Endodermal cell (in vitro differentiated cells): ENCODE measurements at places on chromosomes 13 and 19.

- H3K27ac ChIP-seq = no peak overlapping the region
- no peak overlapping the region for H3K4me3 ChIP-seq
- H3K27me3 ChIP-seq = peaks cover 14% of the 10 kb centered on the region
- DNase-seq = peak; percentile 90
- no peaks in the 10 kb centered on the region for H3K36me3 ChIP-seq
Measured at GRCh38 chr13:94674609-94675348, 37.6 kb downstream of the SOX21 start.

GRCh38 chr19:32041681-32042292, 303.6 kb upstream of the ZNF507 start:
- peak overlapping the region; percentile 81 for H3K4me3 ChIP-seq
- H3K36me3 ChIP-seq = no peaks in the 10 kb centered on the region
- H3K27me3 ChIP-seq = peaks cover 26% of the 10 kb centered on the region
- H3K4me1 ChIP-seq = no peaks in the 10 kb centered on the region
- peak; percentile 76 for DNase-seq

DNA sequence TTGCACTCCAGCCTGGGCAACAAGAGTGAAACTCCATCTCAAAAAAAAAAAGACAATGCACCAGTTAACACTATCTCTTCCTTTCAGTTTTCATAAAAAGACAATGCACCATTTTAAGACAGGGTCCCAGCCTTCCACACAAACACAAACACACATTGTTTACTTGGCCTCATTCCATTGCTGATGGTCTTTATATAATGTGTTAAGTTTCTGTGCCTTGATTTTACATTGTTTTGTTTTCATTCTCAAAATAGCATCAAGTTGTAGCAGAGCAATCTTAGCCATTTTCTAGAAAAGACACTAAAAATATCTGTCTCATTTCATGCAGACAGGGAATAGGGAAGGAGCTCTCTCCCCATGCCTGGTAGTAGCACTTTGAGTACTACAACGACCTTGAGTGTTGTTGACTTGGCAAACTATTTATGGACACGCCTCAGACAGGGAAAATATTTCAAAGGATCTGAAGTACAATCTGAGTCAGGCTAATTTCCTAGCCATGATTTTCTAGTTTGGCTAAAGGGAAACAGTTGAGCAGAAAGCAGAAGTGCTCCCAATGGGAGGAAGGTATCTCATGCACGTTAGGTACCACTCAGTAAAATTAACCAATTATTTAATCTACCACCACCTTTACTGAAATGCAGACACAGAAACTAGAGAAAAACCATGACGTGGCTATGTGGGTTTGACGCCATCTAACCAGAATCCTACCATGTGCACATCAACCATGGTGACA, 120.6 kb downstream of the ABCC4 start:
- no peak for DNase-seq
- H3K27ac ChIP-seq = no peak overlapping the region
- H3K36me3 ChIP-seq = peaks cover 55% of the 10 kb centered on the region
- no peak overlapping the region for H3K4me3 ChIP-seq
- H3K27me3 ChIP-seq = no peaks in the 10 kb centered on the region

DNA sequence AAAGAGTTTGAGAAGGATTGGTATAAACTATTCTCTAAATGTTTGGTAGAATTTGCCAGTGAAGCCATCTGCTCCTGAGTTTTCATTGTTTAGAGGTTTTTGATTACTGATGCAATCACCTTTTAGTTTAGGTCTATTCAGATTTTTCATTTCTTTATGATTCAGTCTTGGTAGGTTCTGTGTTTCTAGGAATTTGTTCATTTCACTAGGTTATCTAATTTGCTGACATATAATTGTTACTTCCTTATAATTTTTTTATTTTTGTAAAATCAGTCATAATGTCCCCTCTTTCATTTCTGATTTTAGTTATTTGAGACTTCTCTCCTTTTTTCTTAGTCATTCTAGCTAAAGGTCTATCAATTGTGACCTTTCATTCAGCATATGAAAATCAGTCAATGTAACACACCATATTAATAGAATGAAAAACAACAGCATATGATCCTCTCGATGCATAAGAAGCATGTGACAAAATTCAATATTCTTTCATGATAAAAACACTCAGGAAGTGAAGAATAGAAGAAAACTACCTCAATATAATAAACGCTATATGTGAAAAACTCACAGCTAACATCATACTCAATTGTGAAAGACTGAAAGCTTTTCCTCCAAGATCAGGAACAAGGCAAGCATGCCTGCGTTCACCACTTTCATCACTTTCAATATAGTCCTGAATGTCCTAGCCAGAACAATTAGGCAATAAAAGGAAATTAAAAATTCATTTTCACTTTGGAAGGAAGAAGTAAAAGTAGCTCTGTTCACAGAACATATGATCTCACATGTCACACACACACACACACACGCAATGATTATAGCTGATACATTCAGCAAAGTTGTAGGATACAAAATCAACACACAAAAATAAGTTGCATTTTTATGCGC, 149.1 kb downstream of the COG6 start:
- no peaks in the 10 kb centered on the region for H3K36me3 ChIP-seq
- no peaks in the 10 kb centered on the region for H3K27me3 ChIP-seq
- H3K4me1 ChIP-seq = no peaks in the 10 kb centered on the region
- no peak for DNase-seq
- H3K4me3 ChIP-seq = no peak overlapping the region
- H3K27ac ChIP-seq = no peak overlapping the region

DNA sequence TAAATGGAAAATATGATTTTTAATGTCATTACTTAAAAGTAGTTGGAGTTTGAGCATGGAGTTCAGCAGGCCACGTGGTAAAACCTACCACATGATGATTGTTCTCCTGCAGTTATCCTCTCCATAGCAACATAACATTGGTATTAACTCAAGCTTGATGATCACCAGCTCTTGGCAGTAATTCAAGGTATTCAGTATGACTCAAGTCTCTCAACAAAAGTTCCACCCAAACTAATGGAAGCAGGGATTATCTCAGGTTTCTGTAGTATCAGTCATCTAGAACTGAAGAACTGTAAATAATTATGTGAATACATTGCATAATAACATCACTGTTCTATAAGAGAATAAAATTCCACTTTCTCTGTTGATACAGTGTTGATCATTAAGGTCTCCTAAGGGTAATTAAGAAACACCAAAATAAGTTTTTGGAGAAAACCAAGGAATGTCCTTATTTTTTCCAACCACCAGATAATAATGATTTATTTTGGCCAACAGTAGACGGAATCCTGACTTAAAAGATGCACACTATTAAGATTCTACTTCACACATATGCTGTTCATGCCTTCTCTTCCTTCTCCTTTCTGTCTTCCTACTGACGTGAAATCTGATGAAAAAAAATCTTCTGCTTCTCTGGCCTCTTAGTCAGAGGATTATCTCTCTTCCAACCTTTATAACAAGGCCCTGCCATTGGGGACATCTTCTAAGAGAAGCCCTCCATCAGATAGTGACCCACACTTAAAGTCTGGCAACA, 1092.3 kb downstream of the EFNB2 start:
- no peak overlapping the region for H3K4me3 ChIP-seq
- no peaks in the 10 kb centered on the region for H3K4me1 ChIP-seq
- H3K27me3 ChIP-seq = no peaks in the 10 kb centered on the region
- H3K27ac ChIP-seq = no peak overlapping the region
- no peak for DNase-seq

- H3K4me1 ChIP-seq = no peaks in the 10 kb centered on the region
- no peaks in the 10 kb centered on the region for H3K27me3 ChIP-seq
- H3K27ac ChIP-seq = no peak overlapping the region
- no peaks in the 10 kb centered on the region for H3K36me3 ChIP-seq
Measured at GRCh38 chr13:51000061-51000460, 90.5 kb downstream of the RNASEH2B start.

DNA sequence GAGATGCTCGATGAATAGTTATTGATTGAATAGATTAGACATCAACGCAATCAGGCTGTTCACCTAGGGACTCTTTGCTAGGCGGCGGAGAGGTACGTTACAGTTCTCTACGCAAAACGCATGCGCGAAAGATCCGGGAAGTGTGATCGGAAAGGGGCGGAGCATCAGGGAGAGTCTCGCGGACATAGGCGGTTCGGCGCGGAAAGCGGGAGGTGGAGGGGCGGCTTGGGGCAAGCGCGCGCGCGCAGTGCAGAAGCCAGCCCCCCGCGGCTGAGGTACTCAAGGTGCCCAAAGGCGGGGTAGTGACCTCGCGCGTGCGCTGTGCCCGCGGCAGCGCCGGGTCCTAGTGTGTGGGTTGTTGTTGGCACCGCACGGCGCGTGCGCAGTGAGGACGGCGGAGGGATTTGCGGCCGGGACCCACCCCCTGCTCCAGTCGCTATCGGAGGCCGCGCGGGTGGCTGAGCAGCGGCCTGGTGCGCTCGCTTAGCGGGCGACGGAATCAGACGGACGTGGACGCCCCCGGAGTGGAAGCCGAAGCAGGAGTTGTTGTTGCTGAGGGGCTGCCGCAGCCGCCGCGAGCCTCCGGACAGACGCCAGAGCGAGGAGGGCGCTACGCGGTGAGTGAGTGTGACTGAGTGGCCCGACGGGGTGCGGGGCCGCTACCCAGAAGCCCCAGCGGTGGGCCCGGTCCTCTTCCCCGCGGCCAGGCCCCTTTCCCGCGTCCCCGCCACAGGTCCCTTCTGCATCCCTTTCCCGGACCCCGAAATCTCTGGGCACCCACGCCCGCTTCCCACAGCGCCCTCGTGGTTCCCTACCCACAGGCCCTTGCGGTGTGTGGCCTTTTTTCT, at the start of gene SNRNP70:
Gene SNRNP70, plus strand, starts transcription at position 432 of the 848 bp plus-strand sequence. CDS start 964 bp downstream, outside the sequence.
- no peaks in the 10 kb centered on the region for H3K4me1 ChIP-seq
- peaks cover 4% of the 10 kb centered on the region for H3K27me3 ChIP-seq
- H3K27ac ChIP-seq = peak within 1 kb of the TSS; percentile 91
- DNase-seq = peak; percentile 100
- peak within 1 kb of the TSS; percentile 97 for H3K4me3 ChIP-seq

GRCh38 chr19:42199440-42200115, 17.9 kb downstream of the DEDD2 start:
- H3K27ac ChIP-seq = no peak overlapping the region
- H3K4me3 ChIP-seq = no peak overlapping the region
- peak; percentile 86 for DNase-seq
- peaks cover 44% of the 10 kb centered on the region for H3K36me3 ChIP-seq

DNA sequence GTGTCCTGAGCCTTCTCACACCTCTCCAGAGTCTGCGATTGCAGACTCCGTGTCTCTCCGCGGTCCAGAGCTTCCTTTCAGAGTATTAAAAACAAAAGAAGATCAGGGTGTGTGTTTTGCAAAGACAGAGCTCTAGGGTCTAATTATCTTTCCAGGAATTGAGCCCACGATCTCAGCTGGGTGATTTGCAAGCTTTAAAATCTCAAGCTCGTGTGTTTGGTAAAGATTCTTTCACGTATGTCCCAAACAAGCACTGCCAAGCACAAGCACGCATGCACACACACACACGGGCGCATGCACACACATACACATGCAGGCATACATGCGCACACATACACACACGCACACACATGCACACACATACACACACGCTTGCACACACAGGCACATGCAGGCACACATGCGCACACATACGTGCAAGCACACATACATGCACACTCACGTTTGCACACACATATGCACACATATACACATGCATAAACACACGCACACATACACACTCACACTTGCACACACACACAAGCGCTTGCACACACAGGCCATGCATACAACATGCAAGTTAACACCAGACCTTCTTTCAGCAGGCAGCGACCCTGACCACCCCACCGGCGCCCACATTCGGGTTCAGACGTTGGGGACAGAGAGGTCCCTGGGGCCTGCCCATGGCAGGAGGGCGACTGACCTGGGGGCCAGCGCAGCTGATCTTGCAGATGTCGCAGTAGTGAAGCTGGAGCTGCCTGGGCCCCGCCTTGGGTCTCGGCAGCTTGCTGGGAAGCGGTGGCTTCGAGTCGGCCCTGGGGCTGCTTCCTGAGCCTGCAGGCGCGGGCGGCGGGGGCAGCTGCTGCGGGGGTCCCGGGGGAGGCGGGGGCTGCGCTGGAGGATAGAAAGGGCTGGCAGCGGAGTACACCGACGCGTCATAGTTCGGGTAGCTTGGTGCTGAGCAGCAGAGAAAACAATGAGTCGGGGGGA, 37.9 kb downstream of the ZFR2 start:
- H3K4me3 ChIP-seq = no peak overlapping the region
- no peaks in the 10 kb centered on the region for H3K27me3 ChIP-seq
- H3K27ac ChIP-seq = no peak overlapping the region

- no peak overlapping the region for H3K4me3 ChIP-seq
- H3K27ac ChIP-seq = no peak overlapping the region
- H3K4me1 ChIP-seq = no peaks in the 10 kb centered on the region
- no peaks in the 10 kb centered on the region for H3K27me3 ChIP-seq
- H3K36me3 ChIP-seq = no peaks in the 10 kb centered on the region
- DNase-seq = no peak
Measured at GRCh38 chr13:86098511-86098910, 299.3 kb upstream of the SLITRK6 start.

GRCh38 chr19:3047496-3048189, 14.7 kb downstream of the TLE5 start:
- peaks cover 3% of the 10 kb centered on the region for H3K36me3 ChIP-seq
- no peaks in the 10 kb centered on the region for H3K27me3 ChIP-seq
- H3K4me3 ChIP-seq = peak overlapping the region; percentile 71
- no peak overlapping the region for H3K27ac ChIP-seq
- no peaks in the 10 kb centered on the region for H3K4me1 ChIP-seq
- peak; percentile 97 for DNase-seq

DNA sequence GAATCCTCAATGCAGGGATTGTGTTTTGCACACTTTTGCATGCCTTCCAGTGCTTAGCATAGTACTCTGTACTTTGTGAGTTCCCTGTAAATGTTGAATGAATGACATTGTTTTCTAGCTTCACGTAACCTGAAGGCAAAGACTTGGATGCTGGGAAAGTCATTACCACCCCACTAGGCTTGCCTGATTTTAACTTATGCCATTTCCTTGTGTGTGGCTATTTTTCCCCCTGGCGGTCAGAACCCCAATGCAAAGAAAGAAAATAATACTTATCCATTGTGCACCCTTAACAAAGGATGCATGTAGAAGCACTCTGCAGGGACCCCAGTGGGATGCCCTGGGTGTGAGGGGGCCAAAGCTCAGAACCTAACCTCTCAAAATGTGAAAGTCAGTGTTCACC, 1.2 kb upstream of the ENOX1 start:
- H3K36me3 ChIP-seq = no peaks in the 10 kb centered on the region
- H3K4me3 ChIP-seq = no peak overlapping the region
- peaks cover 53% of the 10 kb centered on the region for H3K27me3 ChIP-seq
- DNase-seq = no peak
- H3K4me1 ChIP-seq = no peaks in the 10 kb centered on the region
- no peak overlapping the region for H3K27ac ChIP-seq

GRCh38 chr19:19134687-19135158, 3.6 kb downstream of the TMEM161A start:
- H3K27ac ChIP-seq = no peak overlapping the region
- peaks cover 19% of the 10 kb centered on the region for H3K36me3 ChIP-seq
- no peak overlapping the region for H3K4me3 ChIP-seq
- peak; percentile 89 for DNase-seq
- H3K27me3 ChIP-seq = no peaks in the 10 kb centered on the region
